ENCODE measurements at places on chromosomes 6 and 20.

GRCh38 chr6:141483598-141484061 lies 649.1 kb upstream of the GJE1 start:
- peak; percentile 81 for DNase-seq

GRCh38 chr6:107776415-107776814 lies 47.7 kb downstream of the SCML4 start:
- no peak for DNase-seq

DNA sequence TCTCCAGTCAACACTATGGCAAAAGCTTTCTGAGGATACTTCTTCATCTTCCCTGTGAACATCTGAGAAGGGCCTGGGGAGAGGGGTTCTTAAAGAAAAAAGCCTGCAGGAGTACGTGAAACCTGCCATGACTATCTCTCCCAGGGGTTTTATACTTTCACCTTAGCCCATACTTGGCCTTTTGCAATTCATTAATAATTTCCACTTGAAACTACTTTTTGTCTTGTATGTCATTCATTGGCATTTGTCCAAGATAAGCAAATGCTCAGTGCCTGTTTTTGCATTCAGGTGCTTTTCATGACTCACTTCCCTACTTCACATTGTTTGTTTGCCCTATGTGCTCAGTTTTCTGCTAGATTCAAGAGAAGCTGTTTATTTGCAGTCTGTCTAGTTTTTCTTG lies 580.3 kb upstream of the GJE1 start:
- DNase-seq, result no peak

GRCh38 chr6:147251072-147251471 lies 46.9 kb downstream of the STXBP5 start:
- DNase-seq, result no peak

- no peak for DNase-seq
Observed at GRCh38 chr6:87658516-87658915, 43.5 kb downstream of the AKIRIN2 start.

DNA sequence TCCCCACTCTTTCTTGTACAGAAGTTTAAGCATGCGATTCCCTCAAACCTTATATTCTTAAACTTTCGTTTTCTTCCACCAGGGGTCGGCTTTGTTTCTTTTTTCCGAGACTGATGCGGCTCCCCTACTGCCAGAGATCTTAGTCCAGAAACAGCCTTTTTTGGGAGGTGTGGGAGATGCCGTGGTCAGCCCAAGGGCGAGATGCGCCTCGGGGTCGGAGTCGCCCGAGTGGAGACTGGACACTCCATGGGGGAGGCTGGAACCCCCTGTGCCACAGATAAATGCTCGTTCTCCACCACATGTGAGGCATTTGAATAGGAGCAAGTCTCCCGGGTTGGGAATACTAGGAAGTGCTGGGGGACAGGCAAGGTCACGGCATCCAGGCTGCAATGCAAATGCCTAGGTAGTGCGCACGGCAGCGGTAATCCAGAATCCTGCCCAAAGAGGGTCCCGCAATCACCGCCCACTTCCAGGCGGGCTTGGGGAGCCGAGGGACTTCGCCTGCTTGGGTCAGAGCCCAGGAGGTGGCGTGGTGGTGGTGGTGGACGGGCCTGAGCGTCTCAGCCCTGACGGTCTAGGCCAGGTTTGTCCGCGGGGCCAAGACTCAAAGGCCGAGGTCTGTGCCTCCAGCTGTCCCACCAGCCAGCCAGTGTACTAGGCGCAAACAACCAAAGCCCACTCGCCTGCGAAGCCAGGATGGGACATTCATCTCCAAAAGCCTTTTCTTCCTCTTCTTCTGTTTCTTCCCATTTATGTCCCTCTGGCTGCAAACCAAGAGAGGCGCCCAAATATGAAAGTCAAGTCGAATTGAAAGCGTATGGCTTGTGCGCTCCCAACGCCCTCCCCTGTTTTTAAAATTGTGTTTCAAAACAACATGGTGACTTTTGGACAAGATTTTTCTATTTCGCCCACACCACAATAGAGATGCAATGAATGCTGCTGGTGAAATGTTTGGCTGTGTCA lies 39.3 kb upstream of the OSTM1 start:
- DNase-seq, result peak; percentile 66

DNA sequence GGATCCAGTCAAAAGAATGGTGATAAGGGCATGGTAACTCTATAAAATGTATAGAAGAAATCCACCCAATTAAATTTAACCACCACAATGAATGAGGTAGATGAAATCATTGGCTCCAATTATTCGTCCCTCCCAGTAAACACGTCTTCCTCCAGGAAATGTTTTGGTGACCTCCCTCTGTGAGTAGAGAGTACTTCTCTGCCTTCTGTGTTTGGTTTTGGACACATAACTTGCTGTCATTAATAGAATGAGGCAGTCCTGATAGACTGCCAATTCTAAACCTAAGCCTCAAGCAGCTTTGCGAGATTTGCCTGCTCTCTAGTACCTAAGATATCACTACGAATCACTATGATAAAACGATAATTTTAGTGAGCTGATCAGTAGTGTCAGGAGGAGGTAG lies 632.8 kb downstream of the HDGFL1 start:
- DNase-seq, result no peak

DNA sequence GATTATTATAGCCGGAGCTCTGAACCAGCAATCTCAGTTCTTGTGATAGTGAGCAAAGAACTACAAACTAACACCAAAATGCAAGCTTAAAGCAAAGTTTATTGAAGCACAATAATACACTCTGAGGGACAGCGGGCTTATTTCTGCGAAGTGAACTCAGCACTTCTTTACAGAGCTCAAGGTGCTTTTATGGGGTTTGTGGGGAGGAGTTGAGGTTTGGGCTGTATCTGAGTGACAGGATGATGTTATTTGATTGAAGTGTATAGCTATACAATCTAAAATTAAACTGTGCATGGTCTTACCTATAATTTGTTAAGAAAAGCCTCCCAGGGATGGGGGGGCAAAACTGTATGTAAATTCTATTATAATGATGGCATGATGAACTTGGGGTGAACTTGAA lies 1.0 kb upstream of the HFE start:
- no peak for DNase-seq

DNA sequence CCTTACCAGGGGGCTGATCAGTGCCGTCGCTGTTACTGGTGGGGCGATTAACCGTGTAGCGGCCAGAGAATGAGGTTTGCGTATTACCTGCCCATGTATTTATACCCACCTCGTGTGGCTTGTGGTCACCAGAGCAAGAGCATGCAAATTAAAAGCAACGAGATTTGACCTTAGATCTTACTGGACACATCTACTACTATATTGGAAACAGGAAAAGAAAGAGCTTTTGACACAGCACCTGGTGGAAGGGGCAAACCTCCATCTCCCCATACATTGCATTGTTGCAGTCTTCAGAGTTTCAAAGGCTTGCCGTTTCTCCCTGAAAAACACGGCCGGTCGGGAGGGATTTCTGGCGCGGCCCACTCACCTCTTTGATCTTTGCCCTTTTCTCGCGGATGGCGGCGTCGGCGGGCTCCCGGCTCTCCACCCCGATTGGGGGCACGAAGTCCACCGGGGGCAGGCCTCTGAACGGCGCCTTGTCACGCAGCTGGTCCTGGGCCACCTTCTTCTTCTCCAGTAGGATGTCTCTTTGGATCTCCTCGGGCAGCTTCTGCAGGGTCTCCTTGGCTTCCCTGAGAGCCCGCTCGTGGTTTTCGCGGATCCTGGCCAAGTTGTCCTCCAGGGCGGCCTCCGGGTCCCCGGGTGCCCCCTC lies 1.3 kb downstream of the MAN1A1 start:
- DNase-seq, result no peak

- DNase-seq, result no peak
Observed at GRCh38 chr20:17559338-17559737, 10.5 kb upstream of the DSTN start.

DNA sequence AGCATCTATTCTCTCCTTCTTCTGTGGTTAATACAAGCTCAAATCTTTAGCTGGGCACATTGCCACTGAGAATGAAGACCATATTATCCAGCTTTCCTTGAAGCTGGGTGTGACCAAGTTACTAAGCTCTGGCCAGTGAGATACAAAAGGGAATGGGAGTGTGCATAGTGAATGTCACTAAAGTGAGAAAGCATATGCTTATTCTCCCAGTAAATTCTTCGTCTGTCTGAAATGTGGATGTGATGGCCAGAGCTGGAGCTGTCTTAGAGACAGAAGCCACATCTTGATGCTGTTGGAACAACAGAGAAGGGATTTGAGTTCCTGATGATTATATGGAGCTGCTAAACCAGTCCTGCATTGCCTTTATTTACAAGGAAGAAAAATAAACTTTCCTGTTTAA lies 60.1 kb downstream of the SESN1 start:
- DNase-seq, result no peak

GRCh38 chr20:21133917-21134622 lies 8.2 kb downstream of the KIZ start:
- no peak for DNase-seq

DNA sequence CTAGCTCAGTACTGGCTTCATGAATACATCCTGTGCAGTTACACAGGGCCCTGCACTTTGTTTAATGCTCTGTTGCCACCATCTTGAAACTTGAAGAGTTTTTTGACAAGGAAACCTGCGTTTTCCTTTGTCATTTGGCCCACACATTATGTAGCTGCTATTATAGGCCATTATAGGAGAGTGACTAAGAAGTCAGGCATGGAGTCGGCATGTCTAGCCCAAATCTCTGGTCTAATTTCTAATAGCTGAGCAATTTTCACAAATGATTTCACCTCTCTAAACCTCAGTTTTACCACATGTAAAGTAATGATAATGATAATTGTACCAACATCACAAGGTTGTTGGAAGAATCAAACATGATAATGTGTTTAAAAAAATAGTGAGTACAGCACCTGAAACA lies 67.1 kb upstream of the MYLIP start:
- DNase-seq, result no peak

DNA sequence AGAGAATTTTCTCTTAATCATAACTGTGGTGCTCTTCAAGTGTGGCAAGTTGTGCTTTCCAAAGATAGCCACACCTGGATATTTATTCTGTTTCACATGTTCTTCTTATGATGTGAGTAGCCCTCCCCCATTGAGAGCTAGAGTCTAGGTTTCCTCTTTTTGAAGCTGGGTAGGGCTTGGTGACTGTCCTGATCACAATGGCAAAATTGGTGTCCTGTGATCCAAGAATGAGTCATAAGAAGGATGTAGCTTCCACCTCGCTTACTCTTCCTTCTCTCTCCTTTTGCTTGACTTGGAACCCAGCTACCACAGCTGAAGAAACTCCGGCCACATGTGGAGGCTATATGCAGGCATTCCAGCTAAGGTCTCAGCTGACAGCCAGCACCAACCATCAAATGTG lies 7.4 kb upstream of the IGF2R start:
- DNase-seq, result peak; percentile 90

DNA sequence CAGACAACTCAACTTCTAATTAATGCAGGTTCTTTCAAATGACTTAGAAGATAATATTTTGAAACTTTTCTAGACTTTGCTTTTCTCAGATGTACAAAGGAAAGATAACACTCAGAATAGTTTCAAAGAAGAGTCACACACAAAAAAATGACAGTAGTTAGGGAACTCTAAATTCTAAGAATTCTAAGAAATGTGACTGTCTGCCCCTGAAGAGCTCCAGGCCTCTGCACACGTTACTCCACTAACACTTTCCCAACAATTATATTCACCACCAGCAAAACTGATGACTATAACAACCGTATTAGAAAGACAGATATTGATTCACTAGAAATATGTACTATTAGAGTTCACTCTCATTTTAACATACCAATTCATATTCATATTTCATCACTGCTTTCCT lies 133.3 kb upstream of the SMLR1 start:
- no peak for DNase-seq

DNA sequence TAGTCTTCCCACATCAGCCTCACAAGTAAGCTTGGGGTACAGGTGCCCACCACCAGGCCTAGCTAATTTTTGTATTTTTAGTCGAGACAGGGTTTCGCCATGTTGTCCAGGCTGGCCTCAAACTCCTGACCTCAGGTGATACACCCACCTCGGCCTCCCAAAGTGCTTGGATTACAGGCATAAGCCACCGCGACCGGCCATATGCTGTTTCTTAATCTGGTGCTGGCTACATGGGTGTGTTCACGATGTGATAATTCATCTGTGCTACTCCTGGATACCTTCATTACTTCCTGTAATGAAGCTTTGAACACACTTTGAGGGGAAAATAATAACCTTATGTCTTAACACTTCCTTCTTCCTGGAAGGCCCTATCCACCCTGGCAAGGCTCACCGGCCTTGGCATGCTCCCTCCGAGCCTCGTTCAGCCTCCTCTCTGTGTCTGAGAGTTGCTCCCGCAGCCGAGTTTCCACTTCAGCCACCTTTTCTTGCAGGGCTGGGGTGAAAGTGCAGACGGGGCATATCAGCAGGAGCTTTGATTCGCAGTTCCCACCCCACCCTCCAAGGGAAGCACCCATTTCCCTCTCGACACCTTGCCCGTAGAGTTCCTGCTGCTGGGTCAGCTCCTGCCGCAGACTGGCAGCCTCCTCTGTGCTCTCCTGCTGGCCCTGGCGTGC lies 5.6 kb upstream of the PSORS1C2 start:
- DNase-seq, result no peak

- DNase-seq, result no peak
Observed at GRCh38 chr6:4892785-4893485, 110.9 kb downstream of the RPP40 start.

- no peak for DNase-seq
Observed at GRCh38 chr20:51861726-51862466, 59.6 kb upstream of the SALL4 start.

DNA sequence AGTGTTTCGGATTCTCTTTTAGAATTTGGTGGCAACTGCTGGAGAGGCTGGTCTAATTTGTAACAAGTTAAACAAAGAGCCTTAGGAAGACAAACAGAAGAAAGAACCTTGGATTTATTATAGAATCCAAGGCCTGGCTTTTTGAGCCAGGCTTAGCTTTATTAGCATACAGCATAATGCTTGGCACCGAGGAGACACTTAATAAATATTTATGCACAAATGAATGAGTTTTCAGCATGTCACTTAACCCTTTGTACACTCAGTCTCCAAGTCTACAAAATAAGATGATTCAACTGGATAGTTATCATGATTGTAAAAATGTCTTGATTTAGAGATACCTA lies 38.2 kb upstream of the AFDN start:
- DNase-seq, result no peak

DNA sequence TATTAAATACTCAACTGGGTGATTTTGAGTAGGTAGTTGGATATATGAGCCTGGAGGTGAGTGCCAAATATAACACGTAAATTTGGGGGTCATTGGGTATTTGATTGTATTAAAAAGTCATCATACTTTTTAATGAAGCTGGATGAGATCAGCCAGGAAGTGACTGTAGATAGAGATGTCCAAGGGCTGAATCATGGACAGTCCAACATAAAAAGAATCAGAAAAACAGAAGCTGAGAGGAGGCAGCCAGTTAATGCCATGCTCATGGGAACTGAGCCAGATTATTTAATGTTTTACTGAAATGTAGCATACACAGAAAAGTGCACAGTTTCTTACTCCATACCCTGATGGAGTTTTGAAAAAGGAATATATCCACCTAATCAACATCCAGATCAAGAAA lies 435.5 kb upstream of the PLCB4 start:
- DNase-seq, result no peak

GRCh38 chr6:5163247-5163646 lies 78.1 kb downstream of the PPP1R3G start:
- no peak for DNase-seq

All from suppressor macrophage treated with lipopolysaccharide for 4 hours (primary cell).